Fibroblast of skin of back (primary cell): ENCODE measurements at places on chromosomes 5 and 9.

- DNase-seq, result no peak
These were observed 239.0 kb downstream of the ISL1 start for GRCh38 chr5:51622161-51622790.

DNA sequence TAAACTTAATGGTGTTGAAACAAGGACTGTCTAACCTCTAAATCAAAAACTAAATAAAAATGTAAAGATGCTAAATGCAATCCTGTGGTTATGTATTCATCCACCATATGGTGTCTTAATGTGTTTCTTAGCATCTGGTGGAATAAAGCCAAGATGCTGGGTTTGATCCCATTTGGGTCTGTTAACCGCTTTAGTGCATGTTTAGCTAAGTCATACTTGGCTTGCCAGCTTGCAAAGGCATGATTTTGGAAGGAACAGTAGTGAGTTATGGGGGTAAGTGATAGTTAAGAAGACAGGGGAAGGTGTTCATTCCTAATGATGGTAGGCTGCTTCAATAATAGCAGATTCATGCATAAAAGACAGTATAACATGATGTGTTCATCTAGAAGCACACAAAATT, 139.0 kb upstream of the SLC27A6 start:
- DNase-seq, result peak; percentile 23

GRCh38 chr5:174183701-174184100, 138.2 kb downstream of the NSG2 start:
- DNase-seq, result no peak

- no peak for DNase-seq
These were observed 11.9 kb upstream of the TBC1D9B start for GRCh38 chr5:179919487-179920060.

DNA sequence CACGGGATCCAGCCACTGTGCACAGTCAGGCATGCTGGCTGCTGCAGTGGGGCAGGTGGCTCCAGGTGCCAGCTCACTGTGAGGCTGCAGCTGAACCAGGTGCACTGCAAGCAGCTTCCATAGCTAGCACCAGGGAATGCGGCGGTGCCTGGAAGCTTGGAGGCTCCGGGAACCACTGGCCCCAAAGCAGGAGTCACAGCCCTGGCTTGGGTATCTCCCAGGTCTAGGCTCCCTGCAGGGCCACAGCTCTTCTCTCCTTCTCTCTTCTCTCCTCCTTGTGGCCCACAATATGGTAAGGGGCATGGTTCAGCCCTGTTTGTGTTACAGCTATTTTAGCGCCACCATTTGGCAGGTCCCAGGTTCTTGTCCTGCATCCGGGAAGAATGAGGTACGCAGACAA, 6.7 kb upstream of the MTMR12 start:
- DNase-seq, result no peak

GRCh38 chr5:171162165-171162564, 146.9 kb upstream of the TLX3 start:
- no peak for DNase-seq

DNA sequence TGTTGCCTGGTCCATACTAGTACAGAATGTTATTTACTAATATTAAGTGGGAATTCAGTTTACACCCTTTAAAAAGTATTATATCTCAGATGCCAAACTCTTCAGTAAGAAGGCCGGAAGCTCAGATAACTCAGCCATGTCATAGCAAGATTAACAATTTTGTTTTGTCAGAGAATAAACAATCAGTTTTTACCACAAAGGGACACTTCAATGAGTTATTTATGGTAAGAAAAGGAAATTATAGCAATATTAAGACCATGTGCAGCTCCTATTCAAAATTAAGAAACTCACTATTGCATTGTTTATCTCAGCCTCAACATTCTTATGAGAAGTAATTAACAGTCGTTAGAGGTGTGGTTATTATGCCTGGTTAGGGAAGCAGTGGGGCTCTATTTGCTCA, 13.1 kb upstream of the ARL15 start:
- DNase-seq, result no peak

- DNase-seq, result no peak
These were observed 42.9 kb upstream of the ALDOB start for GRCh38 chr9:101478444-101478843.

DNA sequence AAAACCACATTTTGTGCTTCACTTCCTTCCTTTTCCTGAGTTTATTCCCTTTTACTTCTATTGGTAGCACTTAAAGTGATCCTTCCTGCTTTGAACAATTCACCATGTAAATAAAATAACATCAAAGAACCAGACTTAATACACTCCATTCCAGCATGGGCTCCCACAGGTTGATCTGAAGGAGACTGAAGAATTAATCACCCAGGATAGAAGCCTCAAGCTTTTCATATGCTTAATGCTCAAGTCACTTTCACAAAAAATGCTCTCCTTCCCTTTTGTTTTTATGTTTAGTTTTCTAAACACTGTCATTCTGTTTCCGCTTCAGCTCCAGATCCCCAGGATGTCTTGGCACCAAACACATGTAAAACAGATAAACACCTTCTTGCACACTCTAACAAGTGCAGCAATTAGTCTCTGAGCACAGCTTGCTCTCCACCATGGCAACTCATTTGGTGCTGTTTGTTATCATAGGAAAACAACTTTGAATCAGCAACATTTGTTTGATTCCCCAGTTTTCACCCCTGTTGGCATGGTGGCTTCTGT, 37.0 kb downstream of the DMRTA1 start:
- no peak for DNase-seq

DNA sequence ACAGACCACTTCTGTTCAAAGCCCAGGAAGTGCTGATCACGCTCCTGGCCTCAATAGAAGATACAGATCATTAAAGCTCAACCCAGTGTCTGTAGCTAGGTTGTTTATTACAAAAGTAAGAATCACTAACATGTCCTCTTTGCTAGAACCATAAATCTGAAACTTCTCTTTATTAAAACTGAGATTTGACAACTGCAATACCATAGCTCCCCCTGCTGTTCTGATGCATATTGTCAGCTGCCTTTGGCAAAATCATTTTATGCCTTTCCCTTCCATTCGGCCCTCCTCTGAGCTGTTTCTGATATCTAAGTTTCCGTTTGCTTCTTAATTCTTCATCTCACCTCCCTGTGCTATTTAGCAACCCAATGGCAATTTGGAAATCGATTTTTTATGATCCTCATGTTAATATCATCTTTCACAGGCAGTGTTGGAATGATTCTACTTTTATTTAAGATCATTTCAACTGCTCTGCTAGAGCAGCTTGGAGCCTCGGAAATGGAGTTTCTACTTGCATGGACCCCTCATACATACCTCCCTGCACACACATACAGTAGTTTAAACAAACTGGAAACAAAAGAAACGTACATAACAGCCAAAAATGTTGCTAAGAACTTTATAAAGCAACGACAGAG, 998.8 kb downstream of the MAT2B start:
- DNase-seq, result peak; percentile 49

- DNase-seq, result no peak
These were observed 196.7 kb downstream of the EBF1 start for GRCh38 chr5:158903006-158903405.

DNA sequence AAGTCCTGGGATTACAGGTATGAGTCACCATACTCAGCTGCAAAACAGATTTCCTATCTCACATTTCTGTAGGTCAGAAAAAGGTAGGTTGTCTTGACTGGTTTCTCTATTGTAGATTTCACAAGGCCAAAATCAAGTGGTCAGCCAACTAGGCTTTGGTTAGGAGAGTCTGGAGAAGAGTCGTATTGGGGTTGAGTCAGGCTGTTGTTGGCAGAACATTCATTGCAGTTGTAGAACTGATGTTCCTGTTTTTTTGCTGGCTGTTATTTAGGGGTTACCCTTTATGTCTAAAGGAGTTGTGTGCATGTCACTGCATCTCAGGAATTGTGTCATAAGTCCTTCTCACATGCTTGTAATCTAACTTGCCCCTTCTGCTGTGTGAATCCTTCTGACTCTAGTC, 814.2 kb upstream of the GRAMD2B start:
- DNase-seq, result no peak

DNA sequence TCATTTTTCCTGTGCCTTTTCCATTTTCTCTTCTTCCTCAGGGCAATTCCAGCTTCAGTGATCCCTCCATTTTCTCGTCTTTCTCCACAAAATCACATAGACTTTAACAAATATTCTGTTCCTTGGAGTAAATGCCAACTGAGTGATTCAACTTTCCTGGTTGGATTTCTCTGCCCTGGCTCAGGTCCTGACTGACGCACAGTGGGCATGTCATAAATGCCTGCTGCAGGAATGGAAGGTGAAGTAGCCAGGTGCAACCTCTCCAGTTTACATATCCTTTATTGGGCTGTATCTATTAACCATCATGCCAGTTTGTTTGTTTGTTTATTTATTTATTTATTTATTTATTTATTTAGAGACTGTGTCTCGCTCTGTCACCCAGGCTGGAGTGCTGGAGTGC, 95.1 kb downstream of the MEF2C start:
- peak; percentile 23 for DNase-seq

DNA sequence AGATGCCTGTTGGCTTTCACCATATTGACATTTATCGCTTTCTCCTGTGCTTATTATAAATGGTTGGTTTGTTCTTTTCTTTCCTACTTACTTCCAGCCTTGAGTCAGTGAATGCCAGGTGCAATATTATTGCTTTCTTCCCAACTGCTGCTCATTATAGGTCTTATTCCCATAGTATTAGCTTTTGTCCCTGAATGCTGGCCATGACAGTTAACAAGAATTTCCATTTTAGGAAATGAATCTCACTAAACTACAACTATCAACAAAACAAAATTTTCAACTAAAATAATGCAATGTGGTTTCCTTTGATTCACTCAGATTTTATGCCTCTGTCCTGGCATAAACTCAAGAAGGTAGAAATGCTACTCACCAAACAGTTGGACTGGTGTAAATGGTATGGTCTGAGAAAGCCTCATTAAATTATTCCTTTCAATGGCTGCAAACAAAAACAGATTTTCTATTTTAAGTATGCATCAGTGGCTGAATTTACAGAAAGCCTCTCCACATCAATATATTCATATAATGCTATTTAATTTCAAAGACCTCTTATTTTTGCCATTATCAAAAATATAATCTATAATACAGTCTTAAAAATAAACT, 145.4 kb downstream of the TRPM6 start:
- DNase-seq, result no peak
